ACHN (cell line): ENCODE measurements at places on chromosomes 4 and X.

DNA sequence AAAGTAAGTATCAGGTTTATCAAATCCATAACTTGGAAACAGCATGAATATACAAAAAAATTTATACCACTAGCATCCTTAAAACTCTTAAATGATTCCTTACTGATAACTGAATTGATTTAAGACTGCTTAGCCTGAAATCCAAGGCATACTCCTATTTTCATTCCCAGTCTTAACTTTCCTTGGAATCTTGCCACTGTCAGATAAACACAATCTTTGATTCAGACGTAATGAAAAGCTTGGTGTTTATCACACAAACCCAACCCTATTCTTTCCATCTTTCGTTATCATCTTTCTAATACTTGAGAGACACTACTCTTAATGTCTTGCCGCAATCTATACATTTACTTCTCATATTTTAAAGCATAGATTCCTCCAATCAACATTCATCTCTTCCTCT, 19.1 kb downstream of the C4orf17 start:
- no peak for DNase-seq

GRCh38 chrX:149044471-149044870, 460.6 kb downstream of the IDS start:
- DNase-seq: no peak

DNA sequence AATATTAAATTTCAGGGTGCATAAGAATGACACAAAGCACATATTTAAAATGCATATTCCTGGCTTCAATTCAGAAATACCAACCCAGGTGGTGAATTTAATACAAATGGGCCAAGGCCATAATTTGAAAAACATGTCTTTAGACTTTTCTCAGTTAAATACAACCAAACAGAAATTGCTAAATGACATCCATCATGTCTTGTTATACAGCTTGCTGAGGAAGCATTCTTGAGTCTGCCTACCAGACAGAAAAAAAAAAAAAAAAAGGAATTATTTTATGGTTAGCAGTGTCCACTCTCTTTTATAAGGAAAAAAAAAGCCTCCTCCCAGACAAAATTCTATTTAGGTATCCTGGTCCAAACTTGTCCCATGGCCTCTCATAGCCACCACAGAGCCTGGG, 119.1 kb downstream of the PAPSS1 start:
- no peak for DNase-seq

- no peak for DNase-seq
Observed at GRCh38 chr4:71456841-71457240, 118.0 kb downstream of the SLC4A4 start.

GRCh38 chr4:8909548-8909947, 37.9 kb upstream of the HMX1 start:
- no peak for DNase-seq

GRCh38 chrX:10062352-10062751, 94.4 kb upstream of the CLCN4 start:
- no peak for DNase-seq

DNA sequence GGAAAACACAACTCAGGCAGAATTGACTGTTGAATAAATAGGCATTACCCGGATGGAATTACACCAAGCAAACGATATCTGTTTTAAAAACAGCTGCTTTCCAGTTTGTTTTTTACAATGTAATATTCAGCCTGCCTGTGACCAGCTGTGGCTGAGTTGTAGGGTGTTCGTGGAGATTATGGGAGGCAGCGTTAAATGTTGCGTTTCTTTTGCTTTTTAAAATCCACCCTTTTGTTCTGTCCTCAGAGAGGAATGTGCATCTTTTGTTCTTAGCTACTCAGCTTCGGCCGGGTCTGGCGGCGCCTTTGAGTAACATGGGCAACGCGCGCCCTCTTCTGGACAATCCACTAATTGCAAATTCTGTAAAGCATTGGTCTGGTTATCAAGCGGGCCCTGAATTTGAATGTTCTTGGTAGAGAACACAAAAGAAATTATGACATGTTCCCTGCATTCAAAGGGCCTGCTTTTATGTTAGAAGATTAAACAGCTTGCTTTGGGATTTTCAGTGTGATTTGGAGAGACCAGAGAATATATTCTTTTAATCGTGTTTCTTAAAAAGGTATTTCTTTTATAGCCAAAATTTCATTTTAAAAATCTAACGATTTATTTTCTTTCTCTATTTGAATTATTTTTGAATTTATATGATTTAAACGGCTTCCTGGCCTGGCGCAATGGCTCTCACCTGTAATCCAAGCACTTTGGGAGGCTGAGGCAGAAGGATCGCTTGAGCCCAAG, 76.3 kb upstream of the TRIM2 start:
- DNase-seq: peak; percentile 68

- DNase-seq: no peak
Observed at GRCh38 chr4:35500812-35501211, 743.5 kb downstream of the ARAP2 start.

DNA sequence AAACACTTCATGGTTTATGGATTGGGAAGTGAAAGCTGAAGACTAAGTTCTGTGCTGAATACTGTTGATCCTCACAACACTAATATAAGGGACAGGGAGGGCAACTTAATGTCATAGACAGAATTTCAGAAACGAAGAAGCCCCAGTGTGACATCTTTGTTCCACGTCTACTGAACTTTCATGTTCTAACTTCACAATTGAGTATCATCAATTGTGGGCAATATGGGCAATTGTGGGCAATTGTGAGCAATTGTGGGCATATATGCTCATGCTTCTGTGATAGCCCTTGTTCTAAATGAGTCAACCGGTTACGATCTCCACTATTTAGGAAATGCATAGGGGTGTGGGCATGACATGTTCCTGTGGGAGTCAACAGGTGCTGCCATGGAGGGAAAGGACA, 33.7 kb downstream of the CYBB start:
- no peak for DNase-seq

DNA sequence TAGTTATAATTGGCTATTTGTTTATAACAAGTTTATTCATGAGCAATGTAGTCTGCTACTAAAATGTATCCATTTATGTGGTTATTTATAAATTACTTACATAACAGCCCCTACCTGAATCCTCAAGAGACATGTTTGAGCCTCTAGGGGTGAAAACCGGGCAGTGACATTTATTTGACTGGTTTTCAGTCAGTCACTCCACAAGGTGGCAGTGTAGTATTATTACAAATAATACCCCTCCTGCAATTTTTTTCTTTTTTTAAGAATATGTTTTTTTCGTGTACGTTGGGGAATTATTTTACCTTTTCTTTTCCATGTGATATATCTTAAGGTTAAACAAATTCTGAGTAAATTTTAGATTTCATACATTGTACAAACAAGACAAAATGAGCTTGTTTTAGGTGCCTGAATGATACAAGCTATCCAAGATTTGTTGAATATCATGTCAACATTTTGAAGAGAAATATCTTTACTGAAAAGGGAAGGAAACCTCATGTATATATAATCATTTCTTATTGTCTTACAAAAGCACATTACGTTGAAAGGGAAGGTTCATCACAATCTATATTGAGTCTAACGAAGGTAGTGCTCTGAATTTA, 598.7 kb upstream of the TECRL start:
- DNase-seq: peak; percentile 48

GRCh38 chr4:101153653-101154052, 193.7 kb downstream of the PPP3CA start:
- no peak for DNase-seq

DNA sequence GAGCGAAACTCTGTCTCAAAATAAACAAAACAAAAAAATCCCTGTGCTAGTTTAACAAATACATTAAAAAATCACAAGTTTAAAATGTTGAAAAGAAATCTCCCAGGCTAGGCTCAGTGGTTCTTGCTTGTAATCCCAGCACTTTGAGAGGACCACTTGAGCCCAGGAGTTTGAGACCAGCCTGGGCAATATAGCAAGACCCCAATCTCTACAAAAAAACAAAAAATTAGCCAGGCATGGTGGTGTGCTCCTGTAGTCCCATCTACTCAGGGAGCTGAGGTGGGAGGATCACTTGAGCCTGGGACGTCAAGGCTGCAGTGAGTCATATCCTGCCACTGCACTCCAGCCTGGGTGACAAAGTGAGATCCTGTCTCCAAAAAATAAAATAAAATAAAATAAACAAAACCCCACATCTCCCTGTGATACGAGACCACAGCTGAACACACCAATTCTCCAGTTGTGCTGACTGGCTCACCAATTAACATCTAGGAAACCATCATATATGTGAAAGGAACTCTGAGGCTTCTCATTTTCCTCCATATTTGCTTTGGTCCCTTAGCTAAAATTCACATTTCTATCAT, 7.3 kb downstream of the RPS4X start:
- DNase-seq: no peak
